ENCODE measurements at places on chromosomes 3 and 15.

GRCh38 chr15:46652266-46652665, 1017.4 kb downstream of the SQOR start:
- no peak for DNase-seq

GRCh38 chr15:70313099-70314017, 215.6 kb upstream of the TLE3 start:
- no peak for DNase-seq

- DNase-seq = no peak
Measured at GRCh38 chr15:76328958-76329357, 7.6 kb upstream of the ISL2 start.

GRCh38 chr15:66796343-66796742, 94.3 kb downstream of the SMAD6 start:
- DNase-seq = no peak

GRCh38 chr3:124885466-124886167, 1.5 kb downstream of the ITGB5 start:
- no peak for DNase-seq

- no peak for DNase-seq
Measured at GRCh38 chr3:29348316-29348715, 67.4 kb downstream of the RBMS3 start.

DNA sequence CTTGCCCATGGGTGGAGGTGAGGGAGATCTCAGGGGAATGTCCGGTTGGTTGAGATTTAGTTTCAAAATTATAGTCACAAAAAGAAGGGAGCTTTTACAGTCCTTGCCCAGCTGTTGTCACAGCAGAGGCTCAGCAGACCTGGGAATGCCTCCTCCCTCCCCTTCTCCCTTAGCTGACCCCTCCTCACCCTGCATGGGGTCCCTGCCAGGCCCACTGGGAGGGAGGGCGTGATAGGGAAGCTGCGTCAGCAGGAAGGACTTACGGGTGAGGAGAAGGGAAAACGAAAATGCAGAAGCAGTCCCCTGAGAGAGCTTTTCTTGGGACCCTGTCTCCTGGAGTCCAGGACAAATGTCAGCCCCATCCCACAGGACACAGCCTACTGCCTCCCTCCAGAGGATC, 18.9 kb downstream of the SCN5A start:
- DNase-seq = no peak

DNA sequence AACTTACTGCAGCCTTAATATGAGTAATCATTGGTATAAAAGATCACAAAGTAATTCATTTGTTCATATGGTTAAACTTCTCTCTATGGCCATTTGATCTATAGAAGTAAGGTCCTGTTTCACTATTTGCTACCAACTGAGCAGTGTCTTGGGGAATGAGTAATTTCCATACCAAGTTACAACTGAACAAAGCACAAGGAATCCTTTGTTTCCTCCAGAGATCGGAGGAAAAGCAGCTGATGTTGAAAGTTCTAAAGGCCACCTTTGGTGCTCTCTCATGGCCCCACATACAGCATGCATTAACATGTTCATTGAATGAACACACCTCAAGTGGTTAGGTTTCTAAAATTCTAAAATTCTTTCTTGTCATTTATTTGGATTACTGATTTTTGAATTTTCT, 7.1 kb upstream of the CNTN3 start:
- no peak for DNase-seq

GRCh38 chr15:96312641-96313335, 17.7 kb upstream of the NR2F2 start:
- DNase-seq = no peak

- DNase-seq = no peak
Measured at GRCh38 chr3:69252141-69252540, 129.7 kb upstream of the LMOD3 start.

DNA sequence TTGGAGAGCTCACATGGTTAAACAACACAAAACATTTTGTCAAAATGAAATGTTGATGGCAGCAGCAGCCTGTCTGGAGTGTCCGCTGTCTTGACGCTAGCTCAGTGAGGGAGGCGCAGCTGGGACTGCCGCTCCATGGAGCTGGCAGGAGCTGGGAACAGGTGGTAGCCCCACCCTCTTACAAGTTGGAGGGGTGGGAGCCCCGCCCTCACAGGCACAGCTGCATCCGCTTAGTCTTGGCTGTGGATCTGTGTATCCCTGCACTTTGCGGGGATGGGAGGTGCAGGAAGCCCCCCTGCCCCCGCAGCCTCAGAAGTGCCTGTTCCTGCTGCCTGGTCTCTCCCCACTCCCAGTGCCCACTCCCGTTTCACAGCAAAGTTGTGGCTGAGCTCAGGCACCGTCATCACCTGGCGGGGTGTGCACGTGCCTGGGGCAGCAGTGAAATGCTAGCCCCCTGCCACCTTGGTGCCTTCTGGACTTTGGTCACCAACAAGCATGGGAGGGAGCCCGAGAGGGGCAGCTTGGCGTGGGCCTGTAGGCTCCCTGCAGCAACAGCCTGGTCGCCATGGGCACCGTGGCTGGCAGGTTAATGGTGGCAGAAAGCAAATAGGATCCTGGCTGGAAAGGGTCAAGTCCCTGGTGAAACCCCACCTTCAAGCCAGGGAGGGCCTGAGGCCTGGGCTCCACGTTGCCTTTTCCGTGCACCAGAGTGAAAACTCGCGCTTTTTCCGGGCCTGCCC, 53.8 kb upstream of the CADM2 start:
- DNase-seq = no peak

DNA sequence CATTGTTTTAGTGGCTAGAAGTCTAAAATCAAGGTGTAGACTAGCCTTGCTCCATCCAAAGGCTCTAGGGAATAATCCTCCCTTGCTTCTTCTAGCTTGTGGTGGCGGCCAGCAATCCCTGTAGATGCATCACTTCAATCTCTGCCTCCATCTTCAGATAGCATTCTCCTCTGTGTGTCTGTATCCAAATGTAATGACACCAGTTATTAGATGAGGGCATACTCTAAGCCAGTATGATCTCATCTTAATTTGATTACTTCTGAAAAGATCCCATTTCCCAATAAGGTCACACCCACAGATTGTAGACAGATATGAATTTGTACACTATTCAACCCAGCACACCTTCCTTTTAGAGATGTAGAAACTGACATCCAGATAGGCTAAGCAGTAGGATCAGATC, 334.5 kb upstream of the KCNMB2 start:
- no peak for DNase-seq

Measured in frontal cortex (tissue), 4 donors.